ENCODE measurements at places on chromosomes 4 and X.
A peak's percentile ranks its signal among the peaks of the same experiment; 100 is the strongest.

- no peak for DNase-seq
Measured at GRCh38 chrX:136755411-136755810, 25.3 kb downstream of the ARHGEF6 start.

DNA sequence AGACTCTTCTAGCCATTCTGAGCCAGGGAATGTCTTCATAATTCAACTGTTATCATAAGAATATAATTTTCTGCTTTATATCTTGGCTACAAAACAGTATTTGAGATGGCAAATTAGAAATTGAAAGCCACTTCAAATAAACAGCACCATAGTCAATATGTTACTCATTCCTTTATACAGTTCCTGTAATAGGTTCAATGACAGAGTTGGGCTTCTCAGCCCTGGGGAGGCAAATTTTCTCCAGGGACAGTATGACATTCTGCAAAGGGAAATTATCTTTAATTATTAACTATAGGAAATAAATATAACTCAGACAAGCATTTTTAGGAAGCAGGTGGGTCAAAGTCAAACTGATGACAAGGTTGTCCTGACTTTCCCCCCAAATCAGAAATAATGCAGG, 71.9 kb upstream of the RPS6KA6 start:
- no peak for DNase-seq

GRCh38 chr4:2843941-2844584, 419 bp downstream of the ADD1 start:
- no peak for DNase-seq

DNA sequence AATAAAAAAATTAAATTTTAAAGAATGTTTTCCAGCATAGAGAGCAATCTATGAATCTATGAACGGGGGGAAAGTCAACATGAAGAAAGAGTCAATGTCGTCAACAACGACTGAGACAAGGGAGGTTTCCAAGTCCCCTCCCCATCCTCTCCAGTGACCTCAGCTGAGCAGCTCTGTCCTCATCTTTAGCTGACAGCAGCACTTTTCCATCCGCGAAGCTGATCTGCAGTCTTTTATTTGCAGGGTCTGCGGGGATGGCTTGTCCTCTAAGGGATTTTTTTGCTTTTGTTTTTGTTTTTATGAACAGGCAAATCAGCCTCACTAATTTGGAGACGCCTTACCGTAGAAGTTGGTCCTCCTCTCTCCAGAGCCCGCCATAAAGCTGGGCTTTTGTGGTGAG, 46.5 kb downstream of the PRKX start:
- DNase-seq, result no peak

DNA sequence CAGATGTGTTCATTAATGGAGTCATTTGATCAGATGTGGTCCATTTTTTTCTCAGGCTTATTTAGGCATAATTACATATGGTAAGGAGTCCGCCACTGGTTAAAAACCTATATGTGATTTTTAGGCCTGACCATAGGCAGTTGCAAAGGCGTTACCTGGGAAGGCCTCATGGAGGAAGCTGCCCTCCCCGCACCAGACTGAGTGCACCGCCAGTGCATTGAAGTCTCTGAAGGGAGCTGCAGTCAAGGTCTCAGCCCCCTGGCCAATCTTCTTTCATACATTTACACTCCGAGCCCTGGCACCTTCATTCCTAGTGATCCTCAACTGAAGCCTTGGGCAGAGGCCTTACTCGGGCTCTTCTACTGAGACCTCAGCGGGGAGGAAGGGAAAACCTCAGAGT, 898.2 kb upstream of the AGA start:
- DNase-seq, result no peak

GRCh38 chr4:53499791-53500190, 91.5 kb downstream of the LNX1 start:
- DNase-seq, result no peak

DNA sequence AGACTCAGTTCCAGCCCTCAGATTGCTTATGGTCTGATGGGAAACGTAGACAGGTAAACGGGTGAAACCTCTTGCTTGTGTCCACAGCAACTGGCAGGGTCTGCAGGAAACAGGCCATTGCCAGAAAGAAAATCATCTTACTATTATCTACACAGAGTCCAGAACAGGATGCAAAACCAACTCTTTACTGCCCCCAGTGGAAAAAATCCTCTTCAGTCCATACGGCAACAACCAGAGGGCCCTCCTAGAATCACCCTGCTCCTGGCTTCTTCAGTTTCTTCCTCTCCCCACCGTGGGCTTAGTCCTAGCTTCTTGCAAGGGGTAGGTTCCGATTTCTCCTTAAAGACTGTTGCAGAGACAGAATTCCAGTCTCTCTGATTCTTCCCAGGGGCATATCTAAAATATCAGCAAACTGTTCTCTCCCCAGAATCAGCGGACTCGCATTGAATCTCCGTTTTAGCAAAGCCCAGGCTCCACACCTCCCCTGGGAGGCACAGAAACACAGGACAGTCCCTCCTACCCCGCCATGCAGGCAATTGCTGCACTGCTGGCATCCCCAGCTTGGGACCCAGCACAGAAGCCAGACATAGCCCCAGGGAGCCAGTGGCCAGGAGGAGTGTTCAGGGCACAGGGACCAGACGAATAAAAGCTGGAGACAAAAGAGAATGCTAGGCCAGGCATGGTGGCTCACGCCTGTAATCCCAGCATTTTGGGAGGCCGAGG, 41.0 kb upstream of the SH3RF1 start:
- DNase-seq, result peak; percentile 61

DNA sequence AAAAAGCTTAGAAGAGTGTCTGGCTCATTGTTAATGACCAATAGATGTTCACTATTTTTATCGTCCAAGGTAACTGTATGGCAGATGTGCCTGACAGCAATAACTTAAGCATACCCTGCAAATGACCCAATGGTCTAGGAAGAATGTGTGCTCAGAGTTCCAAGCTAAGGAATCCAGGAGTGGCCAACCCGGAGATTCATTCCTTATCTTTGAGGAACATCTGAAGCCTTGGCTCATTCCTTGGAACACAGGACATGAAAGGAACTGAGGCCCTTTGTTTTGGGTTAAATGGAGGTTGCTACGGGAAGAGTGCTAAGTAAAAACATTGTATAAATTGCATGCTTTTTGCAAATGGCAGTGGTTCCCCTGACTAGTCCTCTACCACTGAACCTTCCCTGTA, 38.9 kb upstream of the EFNB1 start:
- DNase-seq, result no peak

DNA sequence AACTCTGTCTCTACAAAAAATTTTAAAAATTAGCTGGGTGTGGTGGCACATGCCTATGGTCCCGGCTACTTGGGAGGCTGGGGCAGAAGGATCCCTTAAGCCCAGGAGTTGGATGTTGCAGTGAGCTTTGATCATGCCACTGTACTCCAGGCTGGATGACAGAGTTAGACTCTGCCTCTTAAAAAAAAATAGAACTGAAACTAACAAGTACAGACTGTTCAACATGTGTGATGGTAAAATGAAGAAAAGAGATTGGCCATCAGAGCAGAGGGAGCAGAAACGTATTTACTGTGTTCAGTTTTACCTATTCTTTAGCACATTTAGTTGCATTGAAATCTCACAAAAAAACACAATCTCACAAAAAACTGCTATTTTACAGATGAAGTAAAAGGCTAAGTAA, 77.9 kb upstream of the NAP1L5 start:
- peak; percentile 29 for DNase-seq

DNA sequence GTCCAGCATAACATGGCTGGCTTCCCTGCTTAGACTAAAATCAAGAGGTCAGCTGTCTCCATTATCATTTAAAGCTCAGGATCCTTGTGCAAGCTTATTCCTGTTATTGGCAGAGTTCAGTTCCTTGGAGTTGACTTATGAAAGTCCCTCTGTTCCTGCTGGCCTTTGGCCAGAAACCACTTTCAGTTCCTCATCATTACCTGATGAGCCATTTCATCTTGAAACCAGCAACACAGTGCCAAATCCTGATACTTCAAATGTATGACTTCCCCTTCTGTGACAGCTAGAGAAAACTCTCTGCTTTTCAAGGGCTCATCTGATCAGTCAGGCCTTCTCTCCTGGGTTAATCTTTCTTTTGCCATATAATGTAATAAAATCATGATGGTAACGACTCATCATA, 110.6 kb upstream of the FSTL5 start:
- peak; percentile 99 for DNase-seq

- no peak for DNase-seq
Measured at GRCh38 chr4:141132072-141132708, 1.1 kb downstream of the RNF150 start.

DNA sequence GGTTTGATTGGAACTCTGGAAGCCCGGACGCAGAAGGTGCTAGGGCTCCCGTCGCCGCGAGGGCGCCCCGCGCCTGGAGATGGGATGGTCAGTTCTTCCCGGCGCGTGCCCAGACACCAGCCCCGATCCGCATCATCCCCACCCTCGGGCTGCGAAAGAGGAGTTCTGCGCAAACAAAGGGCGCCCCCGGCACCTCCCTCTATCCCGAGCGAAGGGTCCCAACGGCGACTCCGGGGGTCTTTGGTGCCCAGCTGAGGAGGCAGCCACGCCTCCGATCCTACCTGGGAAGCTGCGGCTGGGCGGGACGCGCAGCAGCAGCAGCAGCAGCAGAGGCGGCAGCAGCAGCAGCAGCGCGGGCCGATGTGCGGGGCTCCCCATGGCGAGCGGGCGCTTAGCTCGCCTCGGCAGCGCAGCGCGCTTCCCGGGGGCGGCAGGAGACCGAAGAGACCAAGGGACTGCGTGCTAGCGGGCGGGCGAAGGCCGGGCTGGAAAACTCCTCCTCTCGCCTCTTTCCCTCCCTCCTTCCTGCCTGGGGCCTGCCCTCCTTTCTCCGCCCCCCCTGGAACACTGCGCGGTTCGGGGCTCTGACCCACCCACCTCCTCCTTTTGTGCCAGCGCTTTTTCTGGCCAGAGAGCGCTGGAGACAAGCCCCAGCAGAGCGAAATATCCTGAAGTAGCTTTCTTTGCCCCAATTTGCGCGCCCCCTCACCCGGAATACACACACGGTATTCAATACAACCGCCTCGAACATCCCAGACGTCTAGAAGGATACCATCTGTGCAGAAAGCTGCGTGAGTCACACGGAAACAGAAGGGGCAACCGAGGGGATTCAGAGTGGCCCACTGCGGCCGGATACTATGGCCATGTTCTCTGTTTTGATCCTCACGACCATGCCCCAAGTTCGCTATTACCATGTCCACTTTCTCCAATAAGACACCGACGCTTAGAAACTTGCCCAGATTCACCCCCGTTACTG, at the start of gene SRPX:
TSS of gene SRPX (minus strand) at position 457 of the 976 bp plus-strand sequence. CDS start at position 378, 79 bp downstream.
- DNase-seq, result no peak

DNA sequence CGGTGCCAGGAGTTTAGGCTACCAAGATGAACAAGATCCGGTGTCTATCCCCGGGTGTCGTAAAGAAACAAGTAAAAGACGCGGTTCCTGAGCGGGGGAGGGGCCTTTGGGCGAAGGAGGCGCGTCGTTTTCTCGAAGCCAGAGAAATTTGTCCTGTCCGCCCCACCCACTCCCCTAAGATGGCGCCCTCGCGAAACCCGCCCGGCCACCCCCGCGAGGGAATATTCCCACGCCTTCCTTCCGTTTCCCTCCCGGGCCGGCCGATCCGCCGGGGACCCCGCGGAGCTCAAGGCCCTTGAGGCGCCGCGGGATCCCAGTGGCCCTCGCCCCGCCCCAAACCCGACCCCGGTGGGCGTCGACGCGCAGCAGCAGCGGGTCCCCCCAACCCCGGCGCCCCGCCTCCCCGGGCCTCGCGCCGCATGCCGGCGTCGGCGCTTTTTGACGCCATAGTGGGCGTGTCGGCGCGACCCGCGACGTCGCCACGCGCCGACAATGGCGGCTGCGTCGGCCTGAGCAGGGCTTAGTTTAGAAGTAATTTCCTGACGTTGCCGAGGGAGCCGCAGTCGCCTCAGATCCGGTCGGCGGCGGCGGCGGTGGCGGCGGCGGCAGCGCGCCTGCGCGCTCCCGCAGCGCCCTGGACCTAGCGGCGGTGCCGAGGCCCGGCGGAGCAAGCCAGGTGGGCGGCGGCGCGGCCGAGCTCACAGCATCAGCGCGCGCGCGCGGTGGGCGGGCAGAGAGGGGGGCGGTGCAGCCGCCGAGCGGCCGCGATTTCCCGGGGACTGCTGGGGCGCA, 432 bp upstream of the HTATSF1 start:
- DNase-seq, result peak; percentile 87

Data from MV-4-11 (cell line).